ENCODE measurements at places on chromosomes 5 and 9.

- DNase-seq, result no peak
These were observed 344.3 kb downstream of the RAB3C start for GRCh38 chr5:58927181-58927580.

DNA sequence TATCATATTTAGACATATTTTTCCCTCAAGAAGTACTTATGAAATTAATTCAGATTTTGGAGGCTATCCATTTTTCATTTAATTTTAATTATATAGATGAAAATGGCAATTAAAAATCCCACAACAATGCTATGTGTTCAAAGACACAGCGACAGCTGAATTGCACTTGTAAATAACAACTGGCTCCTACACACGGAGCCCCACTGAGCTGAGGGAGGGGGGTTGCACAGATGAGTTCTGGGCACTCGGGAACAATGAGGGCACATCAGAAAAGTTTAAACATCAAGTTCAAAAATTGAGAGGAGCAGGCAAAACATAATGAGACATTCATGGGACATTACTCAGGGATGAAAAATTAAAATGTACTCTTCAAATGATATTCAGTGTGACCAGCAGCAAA lies 104.9 kb downstream of the MARCHF3 start:
- DNase-seq, result no peak

DNA sequence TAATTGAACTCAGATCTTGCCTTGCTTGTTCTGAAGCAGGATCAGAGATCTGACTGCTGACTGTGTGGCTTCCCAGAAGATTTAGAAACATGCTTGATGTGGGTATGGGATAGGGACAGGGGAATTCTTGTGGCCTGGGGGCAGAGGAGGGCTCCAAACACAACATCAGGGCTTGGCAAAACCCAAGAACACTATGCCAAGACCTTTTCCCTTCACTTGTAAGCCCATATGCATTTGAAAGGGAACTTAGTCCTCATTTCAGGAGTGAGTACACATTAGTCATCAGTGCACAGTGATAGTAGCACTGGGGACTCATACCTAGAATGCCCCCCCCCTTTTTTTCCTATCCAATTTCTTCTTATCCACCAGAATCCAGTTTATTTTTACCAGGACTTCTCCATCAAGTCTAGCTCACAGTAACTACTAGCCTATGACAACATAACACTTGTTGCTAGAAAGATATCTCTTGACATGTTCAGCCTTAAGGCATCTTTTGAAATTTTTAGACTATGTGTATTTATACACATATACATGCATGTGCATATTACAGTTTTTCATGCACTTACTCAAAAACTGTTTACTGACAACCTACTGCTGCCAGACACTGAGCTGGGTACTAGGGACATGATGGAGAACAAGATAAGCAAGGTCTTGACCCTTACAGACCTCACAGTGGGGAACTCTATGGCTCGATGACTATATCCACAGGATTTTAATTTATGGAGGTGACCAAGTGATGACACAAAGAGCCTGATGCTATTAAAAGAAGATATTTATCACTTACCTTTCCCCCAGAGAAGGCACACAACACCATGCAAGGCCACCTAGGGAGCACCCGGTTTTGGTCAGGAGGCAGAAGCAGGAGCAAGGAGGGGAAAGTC lies 158.3 kb upstream of the MAP3K1 start:
- DNase-seq, result no peak

DNA sequence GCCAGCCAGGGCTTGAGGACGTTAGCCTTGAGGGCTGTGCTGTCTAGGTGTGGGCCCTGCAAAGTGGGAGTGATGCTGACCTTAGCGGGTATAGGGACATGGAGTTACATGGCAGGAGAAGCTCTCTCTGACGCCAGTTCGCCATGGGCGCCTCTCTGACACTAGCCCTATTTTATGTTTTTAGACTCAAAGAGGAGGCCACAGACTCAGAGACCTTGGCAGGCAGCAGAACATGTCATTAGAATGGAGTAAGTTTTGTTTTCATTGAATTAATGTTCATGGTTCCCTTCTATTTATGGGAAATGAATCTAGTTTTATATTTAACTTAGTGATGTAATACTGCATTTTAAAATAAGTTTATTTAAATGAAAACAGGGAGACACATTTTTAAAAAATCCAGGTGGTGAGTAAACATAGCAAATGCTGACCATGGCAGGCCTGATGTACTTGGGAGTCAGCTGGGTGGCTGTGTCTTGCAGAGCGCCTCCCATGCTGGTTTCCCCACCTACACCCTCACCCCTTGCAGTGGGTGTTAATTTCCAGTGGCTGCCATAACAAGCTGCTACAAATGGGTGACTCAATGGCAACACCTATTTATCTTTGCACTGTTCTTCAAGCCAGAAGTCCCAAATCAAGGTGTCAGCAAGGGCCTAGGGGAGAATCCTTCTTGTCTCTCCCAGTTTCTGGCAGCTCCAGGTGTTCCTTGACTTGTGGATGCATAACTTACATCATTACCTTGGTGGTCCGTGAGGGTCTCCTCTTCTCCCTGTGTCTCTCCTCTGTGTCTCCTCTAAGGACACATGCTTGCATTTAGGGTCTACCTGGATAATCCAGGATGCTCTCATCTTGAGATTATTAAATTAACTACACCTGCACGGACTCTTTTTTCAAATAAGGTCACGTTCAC lies 25.6 kb upstream of the GFPT2 start:
- no peak for DNase-seq

GRCh38 chr5:74529101-74529500 lies 111.4 kb downstream of the ENC1 start:
- no peak for DNase-seq

DNA sequence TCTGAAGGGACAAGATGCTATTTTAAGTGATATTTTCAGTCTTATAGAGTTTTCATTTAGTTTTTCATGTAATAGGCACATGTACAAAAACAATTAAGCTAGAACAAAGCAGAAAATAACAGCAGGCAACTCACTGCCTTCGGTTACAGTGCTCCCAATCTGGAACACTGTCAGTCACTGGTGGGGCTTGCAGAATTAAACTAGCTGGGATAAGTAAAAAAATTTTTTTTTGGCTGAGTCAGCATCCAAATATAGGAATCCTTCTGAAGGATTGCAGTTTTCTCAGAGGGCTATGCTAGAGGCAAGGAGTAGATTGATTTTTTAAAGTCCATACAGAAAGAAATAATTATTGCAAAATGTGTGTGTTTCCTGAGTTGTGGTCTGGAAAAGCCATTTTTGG lies 250.2 kb upstream of the RFX3 start:
- no peak for DNase-seq

- DNase-seq, result peak; percentile 42
These were observed 1.1 kb downstream of the ZNF367 start for GRCh38 chr9:96417051-96417586.

DNA sequence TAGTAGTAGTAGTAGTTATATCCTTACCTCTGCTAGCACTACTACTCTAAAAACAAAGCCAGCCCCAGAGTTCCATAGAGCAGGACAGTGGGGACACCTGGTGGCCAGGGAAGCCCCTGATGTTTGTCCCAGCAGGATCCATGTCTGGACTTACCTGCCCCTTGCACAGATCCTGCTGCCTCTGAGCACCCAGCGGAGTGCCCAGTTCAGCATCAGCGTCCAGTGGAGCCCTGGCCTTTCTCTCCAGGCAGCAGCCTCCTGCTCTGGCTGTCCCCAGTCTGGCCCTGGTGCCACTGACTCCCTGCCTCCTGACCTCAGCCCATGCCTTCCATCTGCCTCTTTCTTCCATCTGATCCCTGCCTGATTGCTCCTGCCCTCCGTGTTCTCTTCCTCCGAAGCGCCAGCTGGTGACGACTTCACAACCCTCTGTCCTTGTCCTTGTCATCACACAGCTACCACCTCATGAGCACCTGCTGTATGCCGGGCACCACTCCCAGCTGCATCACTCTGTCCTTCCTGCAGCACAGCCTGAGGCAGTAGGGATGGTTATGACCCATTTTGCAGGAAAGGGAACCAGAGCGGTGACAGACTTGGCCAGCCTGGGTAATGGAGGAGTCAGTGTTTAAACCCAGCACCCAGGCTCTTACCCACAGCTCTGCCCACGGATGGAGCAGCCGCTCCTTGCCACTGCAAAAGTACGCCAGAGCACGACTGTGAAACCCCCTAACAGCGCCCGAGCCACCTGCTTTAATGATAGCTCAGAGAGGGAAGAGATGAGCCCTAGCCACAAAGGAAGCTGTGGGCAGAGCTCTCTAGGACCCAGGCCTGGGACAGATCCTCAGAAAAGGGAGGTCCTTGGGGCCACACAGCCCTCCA lies 11.5 kb downstream of the SARDH start:
- no peak for DNase-seq

DNA sequence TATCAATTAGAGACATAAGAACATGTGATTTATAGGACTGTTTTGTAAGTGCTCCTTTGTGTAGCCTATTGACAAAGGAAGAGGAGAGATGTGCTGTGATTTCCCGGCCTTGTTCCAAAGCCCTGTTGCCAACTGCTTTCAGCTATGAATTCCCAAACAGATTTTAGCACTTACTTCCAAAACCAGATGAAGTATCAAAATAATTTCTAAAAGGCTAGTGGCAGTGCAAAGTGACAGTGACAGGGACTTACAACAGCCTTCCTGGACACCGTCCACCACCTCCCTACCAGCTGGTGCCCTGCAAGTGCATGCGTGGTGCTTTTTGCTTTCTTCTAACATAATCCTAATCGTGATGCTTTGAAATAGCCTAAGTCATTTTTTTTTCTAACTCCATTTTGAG lies 254.1 kb upstream of the ACTBL2 start:
- no peak for DNase-seq

All from brain pericyte (primary cell).